ENCODE measurements at places on chromosomes 13 and 19.

- DNase-seq, result no peak
These were observed at the start of gene NALCN for GRCh38 chr13:101416181-101417042. NALCN (minus strand) TSS chr13:101416508; CDS start chr13:101399126, 17,382 bp downstream.

DNA sequence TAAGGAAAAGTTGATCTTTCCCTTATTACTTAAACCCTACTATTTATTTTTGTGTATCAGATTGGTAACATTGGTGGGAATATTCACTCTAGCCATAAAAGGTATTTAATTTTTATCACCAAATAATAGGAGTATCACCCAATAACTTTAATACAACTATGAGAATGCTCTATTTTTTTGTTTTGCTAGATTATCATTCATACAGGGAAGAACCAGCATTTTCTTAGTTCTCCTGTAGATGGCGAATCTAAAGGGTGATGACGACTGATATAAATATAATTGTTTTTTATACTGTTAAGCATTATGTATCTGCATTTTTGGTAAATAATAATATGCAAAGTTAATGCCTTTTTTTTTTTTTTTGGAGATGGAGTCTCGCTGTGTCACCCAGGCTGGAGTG, 7.9 kb upstream of the FRY start:
- DNase-seq, result no peak

DNA sequence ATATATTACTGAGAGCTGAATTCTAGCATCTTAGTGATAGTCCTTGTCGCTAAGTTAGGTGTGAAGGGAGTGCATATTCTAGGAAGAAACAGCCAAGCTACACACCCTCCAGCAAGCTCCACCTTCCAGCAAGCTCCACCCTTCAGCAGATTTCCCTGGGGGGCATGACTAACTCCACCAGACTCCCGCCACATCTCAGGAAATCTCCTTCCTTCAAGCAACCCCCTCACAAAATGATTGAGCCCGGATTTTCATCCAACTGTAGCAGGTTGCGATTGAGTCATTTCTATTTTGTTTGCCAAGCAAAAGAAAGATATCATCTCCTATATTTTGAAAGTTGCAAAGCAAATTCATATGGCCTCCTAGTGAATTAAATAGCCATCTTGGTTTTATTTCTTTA, 162.1 kb upstream of the TMTC4 start:
- DNase-seq, result no peak

DNA sequence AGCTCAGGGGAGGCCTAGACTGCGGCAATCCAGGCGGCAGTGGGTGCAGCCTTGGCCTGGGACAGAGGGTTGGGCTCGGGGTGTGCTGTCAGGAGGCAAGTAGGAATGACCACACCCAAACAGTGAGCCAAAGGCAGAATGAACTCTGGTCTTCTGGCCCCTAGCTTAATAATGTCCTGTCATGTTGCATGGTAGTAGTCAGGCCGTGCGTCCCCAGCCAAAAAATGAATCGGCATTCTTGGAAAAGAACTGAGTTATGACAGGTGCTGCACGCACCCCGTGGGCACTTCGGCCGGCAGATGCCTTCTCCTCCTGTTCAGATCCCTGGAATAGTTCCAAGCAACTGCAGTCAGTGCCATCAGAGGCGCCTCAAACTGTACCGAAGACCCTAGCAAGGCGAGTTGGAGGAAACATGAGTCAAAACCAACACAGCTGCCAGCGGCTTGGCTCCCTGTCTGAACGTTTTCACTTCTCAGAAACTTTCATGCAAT, 55.9 kb downstream of the ATP7B start:
- DNase-seq, result no peak

- no peak for DNase-seq
These were observed 953 bp downstream of the DZIP1 start for GRCh38 chr13:95643571-95643935.

DNA sequence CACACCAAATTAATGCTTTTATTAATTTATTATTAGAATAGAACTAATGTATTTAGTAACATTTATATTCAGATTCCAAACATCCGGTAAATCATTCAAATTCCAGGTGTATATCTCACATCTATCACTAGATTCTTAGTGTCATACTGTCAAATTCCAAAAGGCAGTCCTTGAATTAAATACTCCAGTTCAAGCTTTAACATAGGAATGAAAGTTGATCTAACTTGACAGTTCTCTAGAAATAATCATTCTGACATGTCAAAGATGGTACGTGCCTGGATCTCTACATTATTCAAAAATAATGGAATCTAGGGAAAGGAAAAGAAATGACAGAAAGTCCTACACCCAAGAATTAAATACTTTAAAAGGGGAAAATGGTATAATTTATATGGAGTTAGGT, 1161.5 kb downstream of the PCDH9 start:
- DNase-seq, result no peak

DNA sequence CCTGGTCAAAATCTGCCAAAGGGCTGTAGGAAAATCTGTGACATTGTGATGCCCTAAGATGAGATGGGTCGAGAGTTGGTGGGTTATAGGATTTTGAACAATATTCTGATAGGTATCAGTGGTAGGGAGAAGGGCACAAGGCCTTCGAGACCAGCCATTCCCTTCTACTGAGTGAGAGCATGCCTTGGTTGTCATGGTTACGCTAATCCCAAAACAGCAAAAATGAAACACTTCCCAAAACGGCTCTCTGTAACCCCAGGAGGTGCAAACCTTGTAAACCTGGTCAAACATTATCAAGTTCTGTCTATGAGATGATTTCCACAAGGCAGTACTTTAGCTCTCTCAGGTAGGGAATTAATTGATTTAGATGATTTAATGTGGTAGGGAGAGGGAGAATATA, 158.7 kb upstream of the RNF113B start:
- DNase-seq, result no peak

DNA sequence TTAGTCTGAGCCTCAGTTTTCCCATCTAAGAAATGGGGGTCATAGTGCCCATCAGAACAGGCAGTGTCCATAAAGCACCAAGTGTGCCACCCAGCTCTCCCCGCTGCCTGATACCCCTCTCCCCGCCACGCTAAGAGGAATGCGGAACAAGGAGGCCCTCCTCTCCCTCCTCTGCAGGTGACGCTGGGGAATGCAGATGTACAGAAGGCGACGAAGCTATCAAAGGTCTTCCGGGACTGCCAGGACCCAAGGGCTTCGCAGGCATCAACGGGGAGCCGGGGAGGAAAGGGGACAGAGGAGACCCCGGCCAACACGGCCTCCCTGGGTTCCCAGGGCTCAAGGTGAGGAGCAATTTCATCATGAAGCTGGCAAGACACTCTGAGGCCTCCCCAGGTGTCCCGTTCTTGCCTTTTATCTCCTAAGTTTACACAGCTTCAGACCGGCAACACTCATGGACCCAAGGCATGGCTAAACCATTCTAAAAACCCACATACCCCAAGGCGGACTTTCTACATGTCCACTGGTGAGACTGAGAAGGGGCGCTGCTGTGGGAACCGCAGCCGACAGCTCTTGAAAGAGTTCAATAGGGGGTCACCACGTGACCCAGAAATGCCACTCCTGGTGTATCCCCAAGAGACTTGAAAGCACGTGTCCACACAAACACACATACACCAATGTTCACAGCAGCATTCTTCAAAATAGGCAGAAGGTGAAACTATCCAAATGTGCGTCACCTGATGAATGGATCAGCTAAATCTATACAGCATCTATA, 102.7 kb downstream of the RAB20 start:
- DNase-seq, result no peak

- DNase-seq, result no peak
These were observed 1058.9 kb downstream of the UQCRFS1 start for GRCh38 chr19:28154077-28154476.

DNA sequence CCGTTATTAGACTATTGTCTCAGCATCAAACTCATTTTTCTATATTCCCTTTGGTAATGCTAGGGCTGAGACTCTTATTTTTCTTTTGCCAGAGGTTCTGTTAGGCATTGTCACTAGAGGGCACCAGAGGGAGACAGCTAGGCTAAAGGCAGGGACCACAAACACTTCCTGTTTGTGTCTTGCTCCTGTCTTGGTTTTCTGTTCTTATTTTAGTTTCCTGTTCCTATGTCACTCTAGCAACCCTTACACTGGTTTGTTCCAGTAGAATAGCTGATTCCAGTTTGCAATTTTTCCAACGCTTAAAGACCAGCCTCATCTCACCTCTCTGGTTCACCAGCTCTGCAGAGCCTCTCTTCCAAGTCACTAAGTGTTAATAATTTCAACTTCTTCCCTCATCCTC, 772.0 kb downstream of the DIAPH3 start:
- DNase-seq, result no peak

DNA sequence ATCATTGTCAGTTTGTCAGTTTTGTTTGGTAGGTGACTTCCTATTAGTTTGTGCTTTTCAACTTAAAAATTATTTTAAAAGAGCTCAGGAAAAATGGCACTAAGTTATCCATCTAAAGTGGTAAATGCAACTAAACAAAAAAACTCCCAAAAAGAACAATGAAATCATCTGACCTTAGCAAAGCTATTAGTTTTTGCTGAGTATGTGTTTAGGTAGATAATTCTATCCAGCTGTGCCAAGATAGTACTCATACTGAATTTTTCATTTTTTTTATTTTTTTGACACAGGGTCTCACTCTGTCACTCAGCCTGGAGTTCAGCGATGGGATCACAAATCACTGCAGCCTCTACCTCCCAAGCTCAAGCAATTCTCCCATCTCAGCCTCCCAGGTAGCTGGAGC, 645.3 kb downstream of the TBC1D4 start:
- DNase-seq, result no peak

GRCh38 chr13:20637811-20638210, 65.7 kb upstream of the IL17D start:
- no peak for DNase-seq

GRCh38 chr19:34818270-34818669, 45.3 kb upstream of the ZNF599 start:
- DNase-seq, result no peak

DNA sequence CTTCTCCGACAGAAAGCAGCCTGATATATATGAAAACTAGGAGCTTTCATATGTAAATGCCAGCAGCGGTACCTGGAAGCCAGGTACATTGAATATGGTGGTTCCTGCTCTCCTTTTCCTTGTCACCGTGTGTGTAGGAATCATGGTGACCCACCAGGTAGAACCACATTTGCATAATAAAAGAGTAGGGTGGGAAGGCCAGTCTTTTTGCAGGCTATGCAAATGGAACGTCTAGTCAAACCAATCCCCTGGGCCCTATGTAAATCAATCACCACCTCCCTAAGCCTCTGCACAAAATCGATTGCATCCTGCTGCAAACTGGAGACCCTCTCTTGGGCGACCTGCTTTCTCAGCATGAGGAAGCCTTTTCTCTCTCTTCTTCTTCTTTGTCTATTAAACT, 22.2 kb upstream of the ZNF181 start:
- DNase-seq, result no peak

DNA sequence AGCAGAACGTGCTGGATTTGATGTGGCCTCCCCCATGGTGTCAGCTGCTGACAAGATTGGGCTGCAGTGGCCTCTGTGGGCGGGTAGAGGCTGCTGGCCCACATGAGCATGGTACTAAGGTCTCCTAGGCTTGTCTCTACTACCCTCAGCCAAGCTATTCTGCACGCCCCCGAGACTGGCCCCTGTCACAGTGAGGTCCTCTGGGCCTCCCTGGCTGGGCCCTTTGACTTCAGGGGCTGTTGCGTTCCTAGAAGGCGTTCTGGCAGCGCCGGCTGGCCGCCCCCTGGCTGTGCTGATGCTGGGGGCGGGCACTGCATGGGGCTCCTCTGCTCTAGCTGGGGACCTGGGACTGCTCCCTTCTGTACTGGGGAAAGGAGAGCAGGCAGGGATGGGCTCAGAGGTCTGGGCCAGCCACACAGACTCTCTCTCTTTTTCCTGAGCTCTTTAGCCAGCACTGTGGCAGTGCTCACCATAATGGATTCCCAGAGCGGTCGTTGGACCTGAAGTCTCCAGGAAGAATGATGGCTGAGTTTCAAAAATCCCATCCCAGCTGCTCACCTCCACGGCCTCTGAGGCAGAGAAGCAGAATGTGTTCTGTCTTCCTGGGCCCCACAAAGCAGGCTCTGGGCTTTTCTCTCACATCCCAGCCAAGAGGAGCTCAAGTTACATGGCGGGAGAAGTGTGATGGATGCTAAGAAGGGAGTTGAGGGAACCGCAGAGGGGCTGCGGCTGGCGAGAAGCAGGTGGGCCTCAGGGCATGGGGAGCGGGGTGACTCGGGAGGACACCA, 32.3 kb downstream of the TSSK6 start:
- no peak for DNase-seq

- DNase-seq, result no peak
These were observed 17.1 kb upstream of the MAP3K10 start for GRCh38 chr19:40174092-40174491.

DNA sequence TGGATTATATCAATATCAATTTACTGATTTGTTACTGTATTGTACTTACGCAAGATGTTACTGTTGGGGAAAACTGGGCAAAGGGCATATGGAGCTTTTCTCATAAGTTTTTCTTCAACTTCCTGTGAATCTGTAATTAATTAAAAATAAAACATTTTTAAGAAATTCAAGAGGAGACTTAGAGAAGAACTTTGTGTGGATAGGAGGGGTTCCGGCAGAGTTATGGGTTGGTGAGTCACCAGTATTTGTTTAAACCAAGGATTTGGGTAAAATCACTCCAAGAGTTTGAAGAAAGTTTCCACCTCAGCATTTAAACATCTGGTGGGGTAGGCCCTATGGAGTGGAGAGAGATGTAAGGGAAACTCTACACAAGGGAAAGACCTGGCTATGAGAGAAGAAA, 379.6 kb downstream of the TSHZ3 start:
- no peak for DNase-seq

DNA sequence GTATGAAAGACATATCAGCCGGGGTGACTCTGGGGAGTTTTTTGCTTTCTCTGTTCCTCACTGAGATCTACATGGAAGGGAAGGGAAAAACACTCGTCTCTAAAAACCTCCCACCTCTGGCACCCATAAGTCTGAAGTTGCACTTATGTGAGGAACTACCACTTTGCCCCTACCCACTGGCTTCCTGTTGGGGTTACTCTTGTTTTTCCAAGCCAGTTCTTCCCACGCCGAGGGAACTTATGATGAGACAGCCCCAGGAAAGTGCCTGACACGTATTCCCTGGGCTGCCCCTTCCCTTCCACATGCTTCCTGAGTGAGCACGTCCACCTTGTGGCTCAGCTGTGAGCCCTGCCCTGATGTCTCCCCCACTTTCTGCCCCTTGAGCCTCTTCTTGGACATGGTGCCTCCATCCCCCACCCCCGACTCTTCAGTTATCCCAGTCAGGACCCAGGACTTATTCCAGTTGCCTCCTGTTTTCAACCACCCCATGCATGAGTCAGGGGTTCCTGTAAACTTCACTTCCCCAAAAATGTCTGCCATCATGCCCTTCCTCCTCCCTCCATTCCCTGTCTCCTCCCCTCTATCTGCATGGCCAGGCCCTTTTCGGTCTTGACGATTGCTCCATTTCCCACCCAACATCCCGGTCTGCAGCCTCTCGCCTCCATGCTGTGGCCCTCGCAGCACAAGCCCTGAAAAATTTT, 5.1 kb upstream of the SIGLEC7 start:
- no peak for DNase-seq

- no peak for DNase-seq
These were observed 16.1 kb upstream of the AKAP11 start for GRCh38 chr13:42255886-42256285.

- no peak for DNase-seq
These were observed 38.0 kb upstream of the DOCK9 start for GRCh38 chr13:99015606-99016490.
